PC-3 (cell line): ENCODE measurements at places on chromosomes 11 and 22. TPM values are rescaled to one million over a fixed set of nuclear protein-coding genes. Genes with fewer than 3 reads are reported as not detected.
A peak's percentile ranks its signal among the peaks of the same experiment; 100 is the strongest.

Gene NRXN2
- not detected in 2 replicates for total RNA-seq

Gene CBL
- 11.4 and 15.3 TPM in 2 replicates for total RNA-seq

Gene NAALADL1
- total RNA-seq, result 0.47 TPM in 1 of 2 replicates, not detected in the other

DNA sequence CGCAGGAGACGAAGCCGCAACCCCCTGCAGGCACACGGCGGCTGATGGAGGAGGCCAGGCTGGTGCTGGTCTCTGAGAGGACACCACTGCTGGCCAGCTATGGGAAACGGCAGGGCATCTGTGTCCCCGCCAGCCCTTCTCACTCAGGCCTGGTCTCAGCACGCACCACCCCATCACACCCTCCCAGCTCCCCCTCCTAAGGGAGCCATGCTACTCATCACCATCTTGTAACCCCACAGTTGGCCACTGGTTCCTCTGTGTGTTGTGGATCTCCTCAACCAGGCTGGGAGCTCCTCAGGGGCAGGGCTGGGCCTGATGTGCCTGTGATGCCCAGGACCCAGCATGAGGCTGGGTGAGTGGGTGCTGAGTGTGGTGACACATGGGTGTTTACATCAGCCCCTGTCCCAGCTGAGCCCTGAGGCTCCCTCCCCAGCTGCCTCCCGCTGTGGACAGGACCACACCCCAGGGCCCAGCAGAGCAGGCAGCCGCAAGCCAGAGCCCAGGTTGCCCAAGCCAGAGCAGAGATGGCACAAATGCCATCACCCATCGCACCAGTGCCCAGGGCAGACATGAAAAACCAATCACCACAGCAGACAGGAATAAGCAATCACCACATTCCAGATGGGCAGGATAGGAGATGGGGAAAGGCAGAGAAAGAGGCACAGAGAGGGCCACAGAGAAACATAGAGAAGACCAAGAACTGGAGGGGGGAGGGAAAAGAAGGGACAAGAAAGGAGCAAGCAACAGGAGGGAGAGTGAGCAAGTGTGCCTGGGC is 8.2 kb downstream of the ARVCF start:
- DNase-seq, result no peak

DNA sequence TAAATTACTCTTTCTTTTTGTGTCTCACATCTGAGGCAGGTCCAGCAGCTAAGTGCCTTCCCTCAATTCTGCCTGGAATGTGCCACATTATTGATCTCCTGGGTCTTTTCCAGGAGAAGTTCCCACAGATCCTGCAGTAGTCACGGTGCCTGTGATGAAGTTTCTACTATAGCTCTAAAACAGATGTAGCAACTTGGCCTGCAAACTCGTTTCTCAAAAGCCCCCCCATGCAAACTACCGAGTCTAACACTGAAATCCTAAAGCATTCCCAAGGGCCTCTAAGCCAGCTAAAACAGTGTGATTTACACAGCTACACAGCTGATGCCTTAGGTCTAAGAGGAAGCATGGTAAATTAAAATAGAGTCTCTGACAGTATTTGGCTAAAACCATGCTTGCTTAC is 54.3 kb downstream of the DDI1 start:
- DNase-seq, result no peak

- DNase-seq, result peak; percentile 55
Measured at GRCh38 chr11:120660024-120660565, 148.5 kb downstream of the GRIK4 start.

- DNase-seq, result no peak
Measured at GRCh38 chr11:12636871-12637410, 37.3 kb upstream of the TEAD1 start.

Gene MIAT
- total RNA-seq, result 0.15 and 0.23 TPM in 2 replicates

Gene GPHA2
- not detected in 2 replicates for total RNA-seq

Gene HPX
- 1.6 TPM in 1 of 2 replicates, not detected in the other for total RNA-seq

Gene ANO1
- 184 and 244 TPM in 2 replicates for total RNA-seq

- no peak for DNase-seq
Measured at GRCh38 chr22:30943368-30943767, 25.2 kb downstream of the MORC2 start.

Gene KCNJ5
- total RNA-seq, result not detected in 2 replicates

GRCh38 chr11:61783717-61784505 is 8.5 kb downstream of the TMEM258 start:
- DNase-seq, result no peak

Gene MN1
- 2.7 and 3.1 TPM in 2 replicates for total RNA-seq

DNA sequence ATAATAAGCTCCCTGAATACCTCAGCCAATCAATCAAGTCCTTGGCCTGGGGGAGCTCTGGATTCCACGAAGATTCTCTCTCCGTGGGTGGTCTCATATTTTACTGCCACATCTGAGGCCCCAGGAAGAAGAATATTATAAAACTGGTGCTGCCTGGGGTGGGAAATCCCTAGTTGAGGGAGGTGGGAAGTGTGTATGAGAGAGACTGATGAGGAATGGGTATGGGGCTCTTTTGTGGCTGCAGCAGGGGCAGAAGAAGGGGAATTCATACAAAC is 71.5 kb downstream of the SYN3 start:
- DNase-seq, result no peak

GRCh38 chr22:38721551-38721950 is 15.8 kb downstream of the GTPBP1 start:
- no peak for DNase-seq

DNA sequence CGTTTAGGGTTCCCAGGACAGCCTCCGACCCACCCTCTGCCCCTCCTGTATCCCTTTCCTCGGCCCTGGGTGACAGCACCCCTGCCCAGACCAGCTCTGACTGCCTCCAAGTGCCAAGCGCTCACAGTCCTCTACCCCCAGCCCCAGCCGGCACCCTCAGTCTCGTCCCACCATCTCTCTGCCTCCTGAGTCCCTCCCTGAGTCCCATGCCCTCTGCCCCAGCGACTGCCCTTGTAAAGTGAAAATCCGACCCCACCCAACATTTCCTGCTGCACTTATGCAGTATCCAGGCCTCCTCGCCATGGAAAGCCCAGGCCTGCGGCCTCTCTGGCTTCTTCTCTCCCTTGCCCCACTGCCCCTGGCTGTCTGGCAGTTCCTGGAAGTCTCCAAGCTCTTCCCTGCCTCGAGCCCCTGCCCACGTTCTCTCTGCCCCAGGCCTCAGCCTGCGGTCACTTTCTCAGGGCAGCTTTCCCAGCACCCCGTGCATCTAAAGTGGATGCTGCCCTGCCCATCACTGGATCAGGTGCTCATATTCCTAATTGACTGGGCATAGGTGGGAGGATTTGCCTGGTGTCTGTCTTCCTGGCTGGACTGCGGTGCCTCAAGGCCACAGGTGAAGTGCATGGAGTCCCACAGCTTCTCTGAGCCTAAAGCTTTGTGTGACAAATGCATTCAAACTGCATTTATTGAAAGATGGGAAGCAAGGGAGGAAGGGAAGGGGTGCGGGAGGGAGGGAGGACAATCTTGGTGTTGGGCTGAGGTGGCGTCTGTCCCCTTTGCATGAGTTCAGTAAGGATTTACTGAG is 17.7 kb upstream of the IL2RB start:
- DNase-seq, result no peak

Gene C1QTNF4
- total RNA-seq, result not detected in 2 replicates

Gene SMPD1
- 12.1 and 12.9 TPM in 2 replicates for total RNA-seq

Gene GTSE1
- 20.6 and 26.4 TPM in 2 replicates for total RNA-seq

DNA sequence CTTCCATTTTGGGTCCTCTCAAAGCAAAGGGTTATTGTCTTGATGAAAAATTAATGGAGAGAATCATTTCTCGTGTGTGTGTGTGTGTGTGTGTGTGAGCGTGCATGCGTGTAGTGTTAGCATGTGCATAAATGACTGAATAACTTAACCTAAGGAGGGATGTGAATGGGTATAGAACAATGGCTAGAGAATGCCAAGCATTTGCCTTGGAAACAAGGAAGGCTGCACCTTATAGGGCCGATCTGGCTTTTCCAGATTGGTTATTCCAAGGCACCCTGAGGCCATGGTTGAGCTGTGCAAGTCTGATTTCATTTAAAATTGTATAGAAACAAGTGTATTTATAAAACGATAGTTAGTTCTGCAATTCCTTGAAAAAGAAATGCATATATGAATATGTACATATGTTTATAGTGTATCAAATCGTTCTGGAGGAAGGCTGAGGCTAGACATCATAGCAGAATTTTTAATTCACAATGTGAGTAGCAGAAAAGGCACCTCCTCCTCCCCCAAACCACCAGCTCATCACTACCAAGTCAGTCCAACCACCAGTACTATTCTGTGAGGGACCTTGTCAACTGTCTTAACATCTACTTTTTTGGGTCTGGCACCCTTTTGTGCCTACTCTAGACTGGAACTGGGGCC is 322.7 kb upstream of the ISX start:
- no peak for DNase-seq

- no peak for DNase-seq
Measured at GRCh38 chr11:10797001-10797400, 11.7 kb downstream of the EIF4G2 start.

DNA sequence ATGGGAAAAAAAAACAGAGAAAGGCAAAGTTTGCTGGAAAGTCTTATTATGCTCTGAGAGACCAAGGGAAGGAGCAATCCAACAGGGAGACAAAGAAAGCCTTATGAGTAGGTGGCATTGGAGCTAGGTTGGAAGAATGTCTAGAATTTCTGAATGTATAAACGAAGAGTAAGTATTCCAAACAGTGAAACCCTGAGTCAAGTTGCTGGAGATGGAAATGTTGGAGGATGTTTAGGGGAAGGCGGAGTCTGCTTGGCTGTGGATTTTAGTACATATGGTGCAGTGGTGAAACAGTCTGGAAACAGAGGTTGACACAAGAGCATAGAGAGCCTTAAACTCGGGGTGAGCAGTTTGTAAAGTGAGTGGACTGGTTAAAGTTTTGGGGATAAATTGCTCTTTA is 314.8 kb upstream of the CADM1 start:
- no peak for DNase-seq

DNA sequence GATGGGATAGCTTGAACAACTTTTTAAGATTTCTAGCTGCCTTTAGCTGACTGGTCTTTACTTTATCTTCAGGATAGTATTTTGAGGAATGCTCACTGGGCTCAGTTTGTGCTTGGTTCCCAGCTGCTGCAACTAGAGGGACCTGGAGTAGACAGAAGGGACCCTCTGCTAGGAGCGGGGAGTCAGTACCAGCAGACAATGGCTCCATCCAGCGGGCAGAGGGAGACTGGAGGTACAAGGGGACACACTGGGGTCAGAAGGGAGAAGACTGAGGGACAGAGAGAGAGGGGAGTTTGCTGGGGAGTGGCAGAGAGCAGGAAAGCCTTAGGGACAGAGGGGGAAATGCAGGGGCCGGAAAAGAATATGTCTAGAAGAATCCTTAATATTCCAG is 22.0 kb upstream of the ACER3 start:
- DNase-seq, result no peak

DNA sequence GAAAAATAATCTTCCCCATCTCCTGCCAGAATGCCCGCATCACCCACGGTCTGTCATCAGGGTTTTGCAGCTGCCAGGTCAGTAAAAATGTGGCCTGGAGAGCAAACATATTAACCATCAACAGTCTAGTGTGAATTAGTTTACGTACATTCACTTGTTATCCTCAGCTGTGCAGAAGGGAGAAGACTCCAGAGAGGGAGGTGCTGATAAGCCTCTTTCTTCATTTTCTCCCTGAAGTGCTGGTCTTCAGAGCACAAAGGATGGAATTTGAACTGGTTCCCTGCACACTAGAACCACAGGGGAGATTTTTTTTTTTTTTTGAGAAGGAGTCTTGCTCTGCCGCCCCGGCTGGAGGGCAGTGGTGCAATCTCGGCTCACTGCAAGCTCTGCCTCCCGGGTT is 8.2 kb downstream of the FGF19 start:
- no peak for DNase-seq

Gene IL17RA
- total RNA-seq, result 5.9 and 8.9 TPM in 2 replicates

Gene CCDC86
- total RNA-seq, result 67.9 and 108 TPM in 2 replicates

DNA sequence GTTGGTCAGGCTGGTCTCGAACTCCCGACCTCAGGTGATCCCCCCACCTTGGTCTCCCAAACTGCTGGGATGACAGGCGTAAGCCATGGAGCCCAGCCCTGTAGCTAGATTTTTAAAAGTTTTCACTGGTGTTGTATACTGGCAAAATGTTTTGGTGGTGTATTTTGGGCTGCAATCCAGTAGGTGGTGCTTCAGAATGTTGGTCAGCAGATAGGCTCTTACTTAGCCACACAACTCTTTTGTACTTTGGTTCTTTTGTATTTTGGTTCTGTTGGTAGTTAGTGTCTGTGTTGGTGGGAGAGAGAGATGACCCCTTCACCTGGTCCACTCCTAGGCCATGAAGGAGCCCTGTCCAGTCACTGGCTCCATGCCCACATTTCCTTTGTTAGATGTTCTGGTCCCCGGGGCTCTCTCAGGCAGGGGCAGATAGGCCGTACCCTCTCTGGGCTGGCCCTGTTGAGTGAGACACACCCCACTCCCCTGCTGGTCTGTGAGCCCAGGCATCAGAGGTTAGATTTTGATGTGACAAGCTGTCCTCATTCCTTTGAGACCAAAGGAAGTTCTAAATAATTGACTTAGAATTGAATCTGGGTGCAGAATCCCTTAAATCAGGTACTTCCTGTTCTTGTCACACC is 123.8 kb downstream of the DDX10 start:
- peak; percentile 63 for DNase-seq

DNA sequence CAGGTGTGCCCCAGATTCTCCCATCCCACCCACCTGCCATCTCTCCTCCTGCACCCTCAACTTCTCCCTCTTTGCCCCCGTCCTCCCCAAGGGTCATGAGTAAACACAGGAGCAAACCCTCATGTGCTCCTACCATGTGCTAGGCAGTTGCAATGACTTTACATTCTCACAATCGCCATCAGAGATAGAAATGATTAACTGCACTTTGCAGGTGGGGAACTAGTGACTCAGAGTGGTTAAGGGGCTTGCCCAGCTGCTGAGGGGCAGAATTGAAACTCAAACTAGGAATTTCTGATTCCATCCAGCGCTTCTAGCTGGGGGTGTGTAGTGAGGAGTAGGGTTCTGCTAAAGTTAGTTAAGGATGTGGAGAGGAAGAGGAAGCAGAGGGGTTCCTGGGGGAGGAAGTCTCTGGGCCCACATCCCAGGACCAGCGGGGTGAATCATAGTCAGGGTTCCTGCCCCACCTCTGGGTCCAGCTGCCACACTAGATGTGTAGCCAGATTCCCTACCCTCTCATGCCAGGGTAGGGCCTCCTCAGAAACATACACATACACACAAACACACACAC is 16.0 kb upstream of the PRG2 start:
- peak; percentile 54 for DNase-seq

Gene NPAS4
- not detected in 2 replicates for total RNA-seq

GRCh38 chr11:64879244-64879900 is 951 bp upstream of the EHD1 start:
- DNase-seq, result no peak

- DNase-seq, result peak; percentile 20
Measured at GRCh38 chr22:35540595-35541253, at the start of gene RASD2. RASD2 (plus strand) TSS chr22:35540831; CDS start chr22:35546810, 5,979 bp downstream.

Gene SHISAL1
- total RNA-seq, result 1.1 and 2.2 TPM in 2 replicates

Gene SLC25A18
- total RNA-seq, result 0.22 TPM in 1 of 2 replicates, not detected in the other

Gene TUBA8
- 1.6 and 1.9 TPM in 2 replicates for total RNA-seq

DNA sequence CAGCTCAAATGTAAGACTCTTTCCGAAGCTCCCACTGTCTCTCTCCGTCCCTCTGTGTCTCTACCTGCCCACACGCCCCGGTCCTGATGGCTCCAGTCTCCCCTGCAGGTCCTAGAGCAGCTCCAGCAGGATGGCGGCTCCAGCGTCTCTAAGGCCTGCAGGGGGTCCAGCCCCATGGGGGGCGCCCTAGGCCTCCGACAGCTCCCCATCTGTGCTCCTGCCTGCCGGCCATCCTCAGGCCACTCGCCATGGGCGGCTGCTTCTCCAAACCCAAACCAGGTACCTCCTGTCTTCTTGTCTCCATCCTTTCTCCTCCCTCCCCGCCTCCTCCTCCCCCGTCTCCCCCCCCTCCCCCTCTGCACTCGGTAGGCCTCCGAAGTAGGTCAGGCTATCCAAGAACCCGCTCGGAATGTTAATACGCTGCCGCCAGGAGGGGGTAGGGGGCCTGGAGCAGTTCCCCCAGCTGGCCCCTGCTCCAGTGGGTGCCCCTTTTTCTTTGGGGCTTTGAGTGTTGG is 699 bp downstream of the AIFM3 start:
- DNase-seq, result no peak

- DNase-seq, result peak; percentile 37
Measured at GRCh38 chr11:18721561-18722292, 4.3 kb downstream of the IGSF22 start.
